Uterus (tissue), 4 donors: ENCODE measurements at places on chromosomes 6 and 20. TPM values are rescaled to one million over a fixed set of nuclear protein-coding genes. Genes with fewer than 3 reads are reported as not detected.

- peak overlapping the region; percentile 85 for H3K27ac ChIP-seq
- H3K4me3 ChIP-seq: no peak overlapping the region
- peaks cover 24% of the 10 kb centered on the region for H3K4me1 ChIP-seq
- no peaks in the 10 kb centered on the region for H3K36me3 ChIP-seq
- no peak for DNase-seq
Measured at GRCh38 chr6:41938590-41939175, 2.9 kb downstream of the CCND3 start.

- no peaks in the 10 kb centered on the region for H3K27me3 ChIP-seq
- no peaks in the 10 kb centered on the region for H3K4me1 ChIP-seq
Measured at GRCh38 chr20:18662279-18663040, 74.6 kb downstream of the DTD1 start.

DNA sequence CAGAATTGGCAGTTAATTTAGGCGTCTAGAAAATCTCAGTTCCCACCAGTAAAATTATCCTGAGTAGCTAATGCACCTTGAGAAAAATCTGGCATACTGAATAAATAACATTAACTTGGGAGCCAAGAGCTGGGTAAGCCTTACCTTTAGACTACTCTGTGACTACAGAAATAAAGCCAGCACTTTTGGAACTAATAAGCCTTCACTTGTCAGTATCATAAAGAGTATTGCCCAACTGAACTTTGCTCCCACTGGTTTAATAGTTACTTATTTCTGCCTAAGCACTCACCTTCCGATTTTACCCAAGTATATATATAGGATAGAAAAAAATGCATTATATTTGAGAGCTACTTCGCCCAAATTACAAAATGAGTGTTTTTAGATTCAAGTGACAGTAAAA is 10.7 kb downstream of the FAM8A1 start:
- no peaks in the 10 kb centered on the region for H3K4me1 ChIP-seq
- DNase-seq: no peak
- H3K4me3 ChIP-seq: no peak overlapping the region
- no peaks in the 10 kb centered on the region for H3K27me3 ChIP-seq
- H3K36me3 ChIP-seq: no peaks in the 10 kb centered on the region

- no peaks in the 10 kb centered on the region for H3K4me1 ChIP-seq
- no peaks in the 10 kb centered on the region for H3K36me3 ChIP-seq
- H3K27ac ChIP-seq: no peak overlapping the region
- H3K27me3 ChIP-seq: no peaks in the 10 kb centered on the region
- DNase-seq: no peak
- no peak overlapping the region for H3K4me3 ChIP-seq
Measured at GRCh38 chr20:43840382-43841070, 74.1 kb upstream of the TOX2 start.

GRCh38 chr20:54545676-54546358 is 70.4 kb downstream of the DOK5 start:
- H3K36me3 ChIP-seq: no peaks in the 10 kb centered on the region
- H3K4me3 ChIP-seq: no peak overlapping the region
- H3K27ac ChIP-seq: no peak overlapping the region
- H3K27me3 ChIP-seq: no peaks in the 10 kb centered on the region
- no peak for DNase-seq

The CRISP3 gene
- 1.7 TPM for total RNA-seq

DNA sequence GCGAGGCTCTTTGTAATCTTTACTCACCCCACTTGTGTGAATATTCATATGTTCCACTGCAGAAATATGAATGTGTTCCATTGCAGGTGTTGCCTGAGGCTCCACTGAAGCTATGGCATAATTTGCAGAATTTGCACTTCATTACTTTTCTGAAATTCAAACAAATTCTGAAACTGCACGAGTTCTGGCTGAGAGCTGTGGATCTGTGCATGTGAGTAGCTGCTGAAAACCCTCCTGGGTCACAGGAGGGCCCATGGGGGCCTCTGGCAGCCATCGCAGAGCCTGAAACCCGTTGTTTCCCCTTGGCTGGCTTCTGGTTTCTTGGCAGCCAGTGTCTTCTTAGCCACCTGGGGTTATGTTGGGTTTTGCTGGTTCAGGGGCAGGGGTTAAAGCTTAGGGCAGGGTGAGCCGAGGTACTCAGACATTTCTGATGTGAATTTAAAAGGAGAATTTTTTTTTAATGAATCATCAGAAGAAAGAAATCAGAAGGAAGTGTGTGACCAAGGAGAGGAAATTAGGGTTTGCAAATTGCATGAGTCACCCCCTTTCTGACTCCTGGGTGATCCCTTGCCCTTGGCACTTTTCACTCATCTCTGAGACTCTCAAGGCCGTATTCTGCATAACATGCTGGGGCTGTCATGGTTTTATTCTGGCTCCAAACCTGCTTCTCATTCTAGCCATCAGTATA is 40.6 kb downstream of the TOX2 start:
- H3K27me3 ChIP-seq: no peaks in the 10 kb centered on the region
- no peak overlapping the region for H3K4me3 ChIP-seq
- no peaks in the 10 kb centered on the region for H3K4me1 ChIP-seq
- no peaks in the 10 kb centered on the region for H3K36me3 ChIP-seq
- H3K27ac ChIP-seq: no peak overlapping the region
- no peak for DNase-seq

The RRBP1 gene
- total RNA-seq: 66.1 TPM

The CD93 gene
- 58.7 TPM for total RNA-seq

DNA sequence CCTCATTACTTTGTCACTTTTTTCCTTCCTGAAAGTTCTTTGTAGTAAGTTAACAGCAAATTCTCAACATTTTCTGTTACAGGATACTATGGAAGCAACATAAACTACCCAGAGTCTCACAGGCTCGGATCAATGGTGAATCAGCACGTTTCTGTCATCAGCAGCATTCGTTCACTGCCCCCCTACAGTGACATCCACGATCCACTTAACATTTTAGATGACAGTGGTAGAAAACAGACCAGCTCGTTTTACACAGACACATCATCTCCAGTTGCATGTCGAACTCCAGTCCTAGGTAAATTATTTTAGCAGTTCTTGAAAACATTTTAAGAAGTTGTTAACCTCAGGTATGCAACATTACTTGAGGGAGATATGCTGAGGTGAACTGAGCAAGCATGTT is 51.6 kb downstream of the RFX6 start:
- no peak overlapping the region for H3K4me3 ChIP-seq
- no peak for DNase-seq
- H3K4me1 ChIP-seq: no peaks in the 10 kb centered on the region

GRCh38 chr6:87789198-87789899 is 87.3 kb upstream of the AKIRIN2 start:
- no peaks in the 10 kb centered on the region for H3K27me3 ChIP-seq
- no peak for DNase-seq
- no peak overlapping the region for H3K4me3 ChIP-seq
- no peaks in the 10 kb centered on the region for H3K4me1 ChIP-seq
- no peak overlapping the region for H3K27ac ChIP-seq

DNA sequence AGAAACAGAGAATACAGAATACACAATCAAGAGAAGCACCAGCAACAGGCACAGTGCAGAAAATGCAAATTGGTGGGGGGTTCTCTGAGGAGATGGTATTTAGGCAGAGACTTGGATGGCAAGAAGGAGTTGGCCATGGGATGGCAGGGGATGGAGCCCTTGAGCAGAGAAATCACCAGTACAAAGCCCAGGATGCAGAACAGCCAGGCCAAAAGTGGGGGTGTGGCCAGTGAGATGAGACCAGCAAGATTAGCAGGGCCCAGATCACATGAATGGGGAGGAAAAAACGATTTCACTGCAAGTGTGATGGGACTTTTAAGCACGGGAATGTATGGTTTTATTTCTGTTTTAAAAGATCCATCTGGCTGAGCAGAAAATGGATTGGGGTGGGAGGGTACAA is 63.4 kb downstream of the TRAM2 start:
- peak overlapping the region; percentile 94 for H3K27ac ChIP-seq
- H3K4me1 ChIP-seq: peaks cover 36% of the 10 kb centered on the region
- no peaks in the 10 kb centered on the region for H3K27me3 ChIP-seq
- DNase-seq: no peak
- no peaks in the 10 kb centered on the region for H3K36me3 ChIP-seq
- no peak overlapping the region for H3K4me3 ChIP-seq

GRCh38 chr6:149627672-149628071 is 20.8 kb downstream of the KATNA1 start:
- H3K36me3 ChIP-seq: no peaks in the 10 kb centered on the region
- no peak overlapping the region for H3K4me3 ChIP-seq
- H3K4me1 ChIP-seq: no peaks in the 10 kb centered on the region

GRCh38 chr6:100622907-100623692 is 158.4 kb upstream of the SIM1 start:
- H3K36me3 ChIP-seq: no peaks in the 10 kb centered on the region
- no peak for DNase-seq
- H3K27ac ChIP-seq: no peak overlapping the region
- H3K4me1 ChIP-seq: no peaks in the 10 kb centered on the region

The ZBTB46 gene
- 32.0 TPM for total RNA-seq

- no peaks in the 10 kb centered on the region for H3K36me3 ChIP-seq
- H3K4me1 ChIP-seq: no peaks in the 10 kb centered on the region
- no peak overlapping the region for H3K4me3 ChIP-seq
- no peak overlapping the region for H3K27ac ChIP-seq
- H3K27me3 ChIP-seq: no peaks in the 10 kb centered on the region
- no peak for DNase-seq
Measured at GRCh38 chr6:152356662-152357061, 280.5 kb downstream of the SYNE1 start.

- H3K27ac ChIP-seq: no peak overlapping the region
- H3K27me3 ChIP-seq: no peaks in the 10 kb centered on the region
- no peak for DNase-seq
- H3K4me1 ChIP-seq: no peaks in the 10 kb centered on the region
Measured at GRCh38 chr20:61490721-61491120, 238.7 kb downstream of the CDH4 start.

The MAP1LC3A gene
- 26.8 TPM for total RNA-seq

DNA sequence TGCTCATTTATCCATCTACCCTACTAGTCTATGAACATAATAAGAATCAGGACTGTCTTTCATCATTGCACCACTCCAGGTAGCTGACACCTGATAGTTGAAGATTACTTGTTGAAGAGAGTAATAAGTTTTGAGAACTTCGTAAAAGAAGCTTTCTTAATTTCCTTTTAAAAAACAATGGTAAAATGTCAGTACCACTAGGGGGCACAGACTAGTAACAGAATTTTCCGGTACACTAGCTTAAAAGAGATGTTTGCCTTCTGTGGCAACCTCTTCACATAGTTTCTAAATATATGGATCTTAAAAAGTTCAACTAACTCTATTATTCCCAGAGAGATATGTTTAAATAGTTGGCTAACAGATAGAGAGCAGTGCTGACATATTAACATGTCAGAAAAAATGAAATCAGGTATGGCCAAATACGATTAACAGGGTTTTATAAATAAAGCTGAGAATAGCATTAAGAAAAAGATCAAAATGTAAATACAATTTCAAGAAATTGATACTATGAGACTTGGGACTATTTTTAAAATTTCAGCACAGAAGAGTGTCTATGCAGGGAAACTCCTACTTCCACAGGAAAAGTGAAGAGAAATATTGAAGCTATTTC is 5.4 kb upstream of the KCNQ5 start:
- H3K27ac ChIP-seq: no peak overlapping the region
- no peak overlapping the region for H3K4me3 ChIP-seq
- no peaks in the 10 kb centered on the region for H3K36me3 ChIP-seq
- H3K27me3 ChIP-seq: no peaks in the 10 kb centered on the region
- DNase-seq: no peak
